Stimulated activated CD8-positive, alpha-beta memory T cell treated with anti-CD3 and anti-CD28 coated beads, Interleukin-4, amount 100 ng/mL, for 1 hour (primary cell): ENCODE measurements at places on chromosomes 3 and 15.

DNA sequence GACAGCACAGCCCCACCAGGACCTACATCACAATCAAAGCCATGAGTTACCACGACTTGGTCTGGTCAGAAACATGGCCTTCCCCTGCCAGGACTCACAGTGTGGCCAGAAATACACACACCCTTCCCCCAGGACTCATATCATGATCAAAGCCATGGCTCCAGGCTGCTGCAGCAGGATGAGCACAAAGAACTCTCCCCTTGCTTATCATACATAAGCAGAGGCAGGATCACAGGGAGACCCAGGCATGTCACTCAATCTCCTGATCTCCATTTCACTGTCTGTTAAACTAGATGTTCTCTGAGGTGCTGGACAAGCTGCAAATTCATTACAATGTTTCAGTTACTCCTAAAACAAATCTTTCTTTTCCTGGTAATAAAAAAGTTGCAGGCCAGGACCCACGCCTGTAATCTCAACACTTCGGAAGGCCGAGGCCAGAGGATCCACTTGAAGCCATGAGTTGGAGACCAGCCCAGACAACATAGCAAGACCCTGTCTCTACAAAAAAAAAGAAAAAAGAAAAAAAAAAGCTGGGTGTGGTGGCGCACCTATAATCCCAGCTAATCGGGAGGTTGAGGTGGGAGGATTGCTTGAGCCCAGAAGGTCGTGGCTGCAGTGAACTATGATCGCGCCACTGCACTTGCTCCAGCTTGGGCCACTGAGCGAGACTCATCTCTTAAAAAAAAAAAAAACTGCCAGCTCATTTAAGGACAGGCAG lies 1.2 kb downstream of the PFKFB4 start:
- DNase-seq: no peak

GRCh38 chr3:11283139-11283475 lies 10.9 kb downstream of the ATG7 start:
- no peak for DNase-seq

DNA sequence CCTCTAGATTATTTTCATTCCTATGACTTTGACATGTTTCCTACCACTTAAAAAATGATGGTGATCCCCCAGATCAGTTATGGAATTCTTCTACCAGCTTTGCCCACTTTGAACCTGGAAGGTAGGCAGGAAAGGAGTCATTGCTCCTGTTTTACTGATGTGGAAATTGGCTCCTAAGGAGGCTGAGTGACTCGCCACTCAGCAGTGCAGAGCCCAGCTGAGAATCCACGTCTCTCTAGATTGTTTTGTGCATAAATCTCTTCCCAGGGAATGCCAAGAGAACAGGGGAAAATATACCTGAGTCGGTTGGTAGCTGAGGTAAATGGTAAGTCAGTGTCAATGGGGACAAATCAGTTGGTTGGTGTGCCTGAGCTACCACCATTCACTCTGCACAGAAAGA lies 4.7 kb downstream of the LTF start:
- no peak for DNase-seq

GRCh38 chr3:171005648-171006047 lies 20.9 kb downstream of the SLC2A2 start:
- DNase-seq: no peak

- DNase-seq: no peak
Observed at GRCh38 chr15:85530079-85530478, 149.7 kb downstream of the AKAP13 start.

GRCh38 chr3:175386630-175387029 lies 527.5 kb downstream of the NAALADL2 start:
- DNase-seq: no peak

DNA sequence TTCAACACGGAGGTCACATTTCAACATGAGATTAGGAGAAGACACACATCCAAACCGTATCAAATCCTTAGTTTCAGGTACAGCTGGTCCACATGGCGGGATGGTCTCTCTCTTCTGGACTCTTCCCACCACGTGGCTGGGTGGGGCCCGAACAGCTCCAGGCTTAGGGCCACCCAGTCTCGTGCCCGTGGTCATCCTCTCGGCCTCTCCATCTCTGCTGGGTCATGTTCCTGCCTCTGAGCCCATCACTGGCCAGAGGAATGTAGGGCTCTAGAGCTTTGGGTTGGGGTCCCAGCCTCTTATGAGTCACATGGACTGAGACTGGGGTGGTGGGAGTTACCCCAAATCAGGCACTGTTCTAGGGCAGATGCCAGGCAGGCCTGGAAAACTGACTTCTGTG lies 12.2 kb downstream of the SYNM start:
- no peak for DNase-seq

- DNase-seq: no peak
Observed at GRCh38 chr15:90011705-90012104, 10.6 kb downstream of the ZNF710 start.

DNA sequence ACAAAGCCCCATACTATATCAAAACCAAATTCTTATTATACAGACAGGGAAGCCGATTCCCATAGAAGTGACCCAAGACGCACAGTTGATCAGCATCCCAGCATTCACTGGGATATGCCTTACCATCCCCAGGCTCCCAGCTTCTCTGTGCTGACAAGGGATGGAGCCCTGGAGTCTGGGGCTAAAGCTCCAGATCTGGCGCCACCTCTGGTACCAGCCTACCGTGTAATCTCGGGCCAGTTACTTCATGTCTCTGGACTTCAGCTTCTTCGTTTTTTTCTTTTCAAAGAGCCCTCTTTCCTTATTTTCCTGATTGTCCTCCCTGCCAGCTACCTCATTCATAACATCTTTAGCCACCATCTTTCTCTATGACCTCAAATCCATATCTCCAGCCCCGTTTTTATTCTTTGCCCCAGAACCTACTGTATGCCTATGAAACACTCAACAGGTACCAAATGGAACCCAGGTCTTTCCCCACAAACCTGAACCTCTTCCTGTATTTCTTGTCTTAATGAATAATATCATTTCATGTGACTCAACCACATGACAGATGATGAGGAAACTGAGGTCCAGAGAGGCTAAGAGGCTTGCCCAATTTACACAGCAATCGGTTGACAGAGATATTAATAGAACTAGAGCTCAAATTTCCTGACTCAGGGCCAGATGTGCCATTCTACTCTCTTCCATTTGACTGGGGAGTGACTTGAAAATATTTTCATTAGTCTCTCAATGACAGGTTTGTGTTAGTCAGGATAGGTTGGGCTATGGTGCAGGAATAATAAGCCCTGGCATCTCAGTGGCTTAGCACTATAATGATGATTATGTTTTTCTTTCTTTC lies 85.4 kb upstream of the TLE3 start:
- no peak for DNase-seq

- no peak for DNase-seq
Observed at GRCh38 chr3:4491855-4492207, 1.3 kb upstream of the ITPR1 start.

- DNase-seq: no peak
Observed at GRCh38 chr15:29756358-29757267, 65.7 kb downstream of the TJP1 start.

- DNase-seq: no peak
Observed at GRCh38 chr3:41518626-41519025, 319.3 kb downstream of the CTNNB1 start.

DNA sequence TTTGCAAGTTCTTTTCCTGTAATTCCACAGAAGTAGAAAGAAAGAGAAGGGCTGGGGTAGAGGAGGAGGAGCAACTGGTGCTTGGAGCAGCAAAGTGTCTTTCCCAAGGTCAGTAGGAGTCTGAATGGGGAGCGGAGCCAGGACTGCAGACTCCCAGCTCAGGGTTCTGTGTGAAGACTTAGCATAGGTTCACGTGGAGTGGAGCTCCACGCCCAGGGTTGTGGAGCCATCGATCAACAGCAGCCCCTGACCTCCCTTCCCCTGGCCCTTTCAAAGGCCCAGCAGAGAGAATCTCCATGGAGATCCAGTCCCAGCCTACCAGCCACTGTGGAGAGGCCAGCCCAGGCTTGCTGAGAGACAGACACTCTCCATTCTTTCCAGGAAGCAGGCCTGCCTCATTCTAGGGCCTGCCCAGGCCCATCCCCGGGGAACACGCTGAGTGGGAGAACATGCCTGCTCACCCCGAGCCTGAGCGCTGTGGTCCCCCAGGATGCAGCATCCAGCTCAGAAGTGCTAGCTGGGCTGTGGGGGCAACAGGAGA lies 62.1 kb downstream of the CORO2B start:
- DNase-seq: no peak

- no peak for DNase-seq
Observed at GRCh38 chr3:71973274-71974030, 188.5 kb upstream of the PROK2 start.

DNA sequence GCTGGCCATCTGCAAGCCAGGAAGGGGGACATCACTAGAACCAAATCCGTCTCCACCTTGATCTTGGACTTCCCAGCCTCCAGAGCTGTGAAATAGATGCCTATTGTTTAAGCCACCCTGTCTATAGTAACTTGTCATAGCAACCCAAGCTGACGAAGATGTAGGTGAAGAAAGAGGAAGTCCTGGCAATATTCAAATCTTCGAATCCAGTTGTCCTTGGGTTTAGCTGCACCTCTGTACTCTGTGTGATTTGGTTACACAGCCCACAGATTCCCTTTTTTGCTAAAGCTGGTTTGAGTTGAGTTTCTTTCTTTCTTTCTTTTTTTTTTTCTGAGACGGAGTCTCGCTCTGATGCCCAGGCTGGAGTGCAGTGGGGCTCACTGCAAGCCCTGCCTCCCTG lies 68.0 kb upstream of the XCR1 start:
- no peak for DNase-seq

DNA sequence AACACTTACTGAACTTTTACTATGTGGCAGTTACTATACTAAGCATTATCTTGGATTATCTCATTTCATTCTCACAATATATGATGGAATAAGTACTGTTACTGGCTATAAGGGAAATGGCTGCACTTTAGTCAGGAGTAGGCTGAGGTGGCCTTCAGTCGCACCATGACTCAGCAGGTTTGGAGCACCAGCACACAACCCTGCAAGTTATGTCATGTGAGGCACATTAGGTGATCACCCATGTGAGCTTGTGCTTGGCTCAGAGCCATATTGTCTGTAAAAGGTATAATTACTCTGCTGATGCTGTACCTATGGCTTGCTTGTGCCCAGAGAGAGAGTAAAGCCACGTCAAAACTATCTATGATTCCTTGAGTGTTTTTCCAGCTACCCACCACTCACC lies 54.1 kb upstream of the TIPARP start:
- no peak for DNase-seq

DNA sequence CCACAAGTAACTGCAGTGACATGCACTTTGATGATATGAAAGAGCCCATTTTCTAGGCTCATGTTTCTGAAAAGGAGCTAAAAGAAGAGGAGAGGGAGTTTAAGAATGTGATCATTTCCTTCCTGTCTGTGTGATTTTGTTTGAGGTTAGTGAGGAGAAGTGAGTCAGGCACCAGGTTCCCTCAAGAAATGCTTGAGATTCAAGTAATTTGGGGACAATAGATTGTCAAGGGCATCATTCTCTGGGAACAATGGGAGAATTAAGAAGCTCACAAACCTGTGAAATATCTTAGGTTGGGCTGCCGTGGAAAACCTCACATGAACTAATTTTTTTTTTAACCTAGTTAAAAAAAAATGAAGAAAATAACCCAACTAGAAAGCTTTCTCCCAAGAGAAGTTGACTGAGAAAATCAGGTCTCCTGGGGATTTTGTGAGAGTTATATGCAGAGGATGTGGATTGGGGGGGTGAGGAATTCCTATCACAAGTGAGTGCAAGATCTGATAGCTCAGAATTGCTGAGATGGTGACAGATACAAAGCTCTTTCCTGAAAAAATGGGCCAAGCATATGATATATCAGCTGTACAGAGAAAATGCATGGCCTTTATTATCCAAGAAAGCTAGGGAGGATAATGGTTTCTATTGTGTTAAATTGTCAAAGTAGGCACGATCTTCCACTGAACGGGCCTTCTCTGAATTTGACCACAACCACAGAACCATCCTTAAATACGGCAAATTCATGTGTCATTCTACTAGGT lies 203.3 kb downstream of the FEZF2 start:
- DNase-seq: no peak

DNA sequence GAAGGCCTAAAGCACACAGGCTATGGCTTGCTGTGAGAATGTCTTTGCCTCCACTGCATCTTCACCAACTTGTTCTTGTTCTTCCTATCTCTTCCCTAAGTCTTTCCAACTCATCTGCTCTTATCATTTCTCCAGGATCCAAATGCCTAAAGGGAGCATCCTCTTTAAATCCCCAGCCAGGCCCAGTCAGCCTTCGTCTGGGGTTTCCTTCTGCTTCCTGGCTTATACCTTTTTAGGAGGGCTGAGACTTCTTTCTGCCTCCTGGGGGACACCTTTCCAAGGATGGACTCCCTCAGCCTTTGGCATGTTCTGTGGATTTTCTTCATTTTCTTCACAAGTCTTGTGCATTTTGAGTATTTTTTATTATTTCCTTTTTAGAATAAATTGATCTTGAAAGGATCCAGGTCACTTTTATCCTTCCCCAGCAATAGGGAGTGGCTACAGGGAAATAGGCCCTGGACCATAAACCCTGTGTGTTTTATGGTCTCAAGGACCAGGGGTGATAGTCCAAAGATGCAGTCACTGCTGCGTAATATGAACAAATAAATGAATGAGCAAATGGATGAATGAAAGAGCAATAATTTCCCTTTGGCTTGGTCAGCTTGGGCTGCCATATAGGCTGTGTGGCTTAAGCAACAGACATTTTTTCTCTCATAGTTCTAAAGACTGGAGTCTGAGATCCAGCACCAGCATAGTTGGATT lies 122.1 kb upstream of the LRIG1 start:
- DNase-seq: no peak

- no peak for DNase-seq
Observed at GRCh38 chr3:16548721-16549120, 35.2 kb upstream of the RFTN1 start.

DNA sequence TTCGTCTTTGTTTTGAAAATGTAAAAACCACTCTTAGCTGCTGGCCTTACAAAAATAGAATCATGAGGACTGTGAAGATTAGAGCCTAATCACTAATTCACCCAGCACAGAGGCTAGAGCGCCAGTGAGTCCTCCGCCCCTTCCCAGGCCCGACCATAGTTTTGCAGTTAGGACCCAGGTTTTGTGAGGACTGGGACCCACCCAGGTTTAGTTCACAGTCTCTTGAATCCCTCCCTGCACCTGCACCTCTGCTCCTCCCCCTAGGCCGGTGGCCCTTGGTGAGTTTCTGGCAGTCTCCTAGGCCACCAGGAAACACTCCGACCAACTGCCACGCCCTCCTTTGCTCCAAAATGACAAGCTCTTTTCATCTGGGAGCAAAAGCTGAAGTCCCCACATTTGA lies 136.0 kb upstream of the CCDC54 start:
- DNase-seq: no peak

DNA sequence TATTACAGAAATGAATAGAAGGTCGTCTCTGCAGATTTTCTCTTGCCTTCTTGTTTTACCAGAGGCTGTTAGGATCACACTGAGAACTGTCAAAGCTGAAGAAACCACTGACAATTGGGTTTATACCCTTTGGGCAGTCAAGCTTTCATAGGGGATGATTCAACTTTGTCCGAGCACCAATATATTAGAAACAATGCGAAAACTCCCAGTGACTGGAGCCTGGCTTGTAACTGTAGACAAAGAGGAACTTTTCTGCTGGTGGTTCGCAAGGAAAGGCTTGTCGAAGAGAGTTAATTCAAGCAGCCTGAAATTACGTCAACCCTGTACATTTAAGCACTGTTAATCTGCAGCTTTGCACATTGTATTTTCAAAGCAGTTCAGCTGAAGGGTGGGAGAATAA lies 193.2 kb upstream of the ZNF385D start:
- no peak for DNase-seq
